AG08396 (cell line): ENCODE measurements at places on chromosomes 12 and 14.

GRCh38 chr14:72604133-72604532 lies 289.8 kb downstream of the DPF3 start:
- DNase-seq: no peak

DNA sequence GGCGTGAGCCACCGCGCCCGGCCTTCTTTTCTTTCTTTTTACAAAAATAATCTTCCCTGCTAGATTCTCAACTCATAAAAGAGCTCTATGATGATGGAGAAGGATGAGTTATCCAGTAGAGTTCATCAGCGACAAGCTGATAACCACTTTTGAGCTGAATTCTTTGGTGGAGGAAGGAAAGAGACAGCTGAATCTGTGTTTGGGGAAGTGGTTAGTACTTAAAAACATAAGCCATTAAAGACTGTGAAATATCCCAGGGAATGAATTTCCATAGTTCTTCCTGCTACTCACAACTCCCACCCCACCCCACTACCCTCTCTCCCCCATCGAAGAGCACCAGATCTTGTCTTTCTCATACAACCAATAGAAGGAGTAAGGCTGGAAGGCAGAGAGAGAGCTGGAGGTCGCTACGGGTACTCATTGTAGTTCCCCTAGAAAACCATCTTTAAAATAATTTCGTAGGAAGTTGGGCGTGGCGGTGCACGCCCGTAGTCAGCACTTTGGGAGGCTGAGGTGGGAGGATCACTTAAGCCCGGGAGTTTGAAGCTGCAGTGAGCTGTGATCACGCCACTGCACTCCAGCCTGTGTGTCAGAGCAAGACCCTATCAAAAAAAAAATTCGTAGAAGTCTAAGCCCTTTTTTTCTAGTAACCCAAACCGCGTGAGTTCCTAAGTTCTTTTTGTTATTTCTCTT lies 647 bp upstream of the ESPL1 start:
- DNase-seq: no peak

GRCh38 chr14:99195602-99196309 lies 76.2 kb downstream of the BCL11B start:
- no peak for DNase-seq

DNA sequence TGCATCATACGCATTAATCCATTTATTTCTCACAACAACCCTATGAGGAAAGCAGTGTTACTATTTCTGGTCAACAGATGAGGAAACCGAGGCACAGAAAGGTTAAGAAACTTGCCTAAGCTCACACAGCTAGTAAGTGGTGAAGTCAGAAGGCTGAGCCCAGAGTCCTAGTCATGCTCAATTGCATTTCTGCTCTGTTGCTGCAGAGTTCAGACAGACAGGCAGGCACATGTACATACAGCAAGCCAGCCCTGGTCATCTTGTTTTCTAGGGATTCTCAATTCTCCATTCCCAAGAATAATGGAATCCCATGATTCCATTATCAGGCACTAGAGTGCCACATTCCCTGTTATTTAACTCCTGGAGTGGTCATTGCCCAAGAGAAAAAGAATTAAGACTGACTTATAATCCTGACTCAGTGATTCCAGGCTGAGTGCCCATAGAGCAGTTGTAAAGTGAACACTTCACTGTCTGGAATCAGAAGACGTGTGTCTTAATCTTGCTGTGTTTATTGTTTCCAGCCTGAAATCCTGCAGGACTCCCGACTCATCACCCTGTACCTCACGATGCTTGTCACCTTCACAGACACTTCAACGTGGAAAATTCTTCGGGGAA lies 10.7 kb downstream of the UBE3B start:
- DNase-seq: no peak

DNA sequence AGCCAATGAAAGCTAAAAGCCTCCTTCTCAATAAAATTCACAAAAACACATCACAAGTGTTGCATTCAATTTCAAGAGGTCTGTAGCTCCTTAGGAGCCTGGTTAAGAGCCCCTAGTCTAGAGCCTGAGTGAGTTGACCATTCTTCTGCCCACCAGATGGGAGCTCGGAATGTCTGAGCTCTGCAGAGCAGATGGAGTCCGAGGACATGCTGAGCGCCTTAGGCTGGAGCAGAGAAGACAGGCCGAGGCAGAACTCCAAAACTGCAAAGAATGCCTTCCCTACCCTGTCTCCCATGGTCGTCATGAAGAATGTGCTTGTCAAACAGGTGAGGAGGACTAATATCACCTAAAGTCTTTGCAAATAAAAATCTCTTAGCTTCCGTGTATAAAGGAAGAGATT lies 11.6 kb downstream of the CIPC start:
- no peak for DNase-seq

DNA sequence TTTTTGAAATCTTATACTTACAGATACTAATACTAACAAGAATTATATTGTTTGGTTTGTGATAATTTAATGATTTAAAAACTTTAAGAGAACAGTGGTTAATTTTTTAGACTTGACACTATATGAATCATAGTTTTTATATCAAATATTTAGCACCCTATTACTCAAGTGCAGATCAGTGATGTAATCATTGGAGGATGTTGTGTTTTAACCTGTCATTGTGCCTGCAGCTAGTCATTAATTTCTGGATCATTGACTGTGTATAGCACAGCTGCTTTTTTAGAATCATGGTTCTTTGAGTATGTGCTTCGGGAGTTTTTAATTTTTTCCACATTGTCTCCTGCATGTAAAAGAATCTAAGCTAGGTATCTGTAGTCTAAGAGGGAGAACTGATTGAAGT lies 17.3 kb downstream of the ARID4A start:
- DNase-seq: no peak

GRCh38 chr14:99619835-99620834 lies 16.1 kb upstream of the CCDC85C start:
- no peak for DNase-seq

GRCh38 chr14:71341156-71341555 lies 433.9 kb downstream of the PCNX1 start:
- DNase-seq: no peak

GRCh38 chr12:7756993-7757392 lies 8.0 kb upstream of the NANOGNB start:
- no peak for DNase-seq

- DNase-seq: no peak
These were observed 8.8 kb downstream of the VPS37B start for GRCh38 chr12:122886851-122887818.

DNA sequence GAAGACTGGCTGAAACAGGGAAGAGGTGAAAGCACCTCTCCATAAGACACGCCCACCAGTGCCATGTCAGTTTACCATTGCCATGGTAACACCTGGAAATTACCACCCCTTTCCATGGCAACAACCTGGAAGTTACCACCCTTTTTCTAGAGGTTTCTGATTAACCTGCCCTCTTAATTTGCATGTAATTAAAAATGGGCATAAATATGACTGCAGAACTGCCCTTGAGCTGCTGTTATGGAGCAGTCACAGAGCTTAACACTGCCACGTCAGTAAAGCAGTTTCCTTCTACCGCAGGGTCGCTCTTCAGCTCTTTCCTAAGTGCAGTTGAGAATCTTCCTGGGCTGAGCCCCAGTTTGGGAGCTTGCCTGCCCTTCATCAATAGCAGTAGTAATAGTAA lies 55.2 kb downstream of the RASSF3 start:
- no peak for DNase-seq

GRCh38 chr12:106581543-106582248 lies 1.1 kb upstream of the RFX4 start:
- peak; percentile 70 for DNase-seq

GRCh38 chr14:54664961-54665360 lies 98.0 kb downstream of the SAMD4A start:
- no peak for DNase-seq

DNA sequence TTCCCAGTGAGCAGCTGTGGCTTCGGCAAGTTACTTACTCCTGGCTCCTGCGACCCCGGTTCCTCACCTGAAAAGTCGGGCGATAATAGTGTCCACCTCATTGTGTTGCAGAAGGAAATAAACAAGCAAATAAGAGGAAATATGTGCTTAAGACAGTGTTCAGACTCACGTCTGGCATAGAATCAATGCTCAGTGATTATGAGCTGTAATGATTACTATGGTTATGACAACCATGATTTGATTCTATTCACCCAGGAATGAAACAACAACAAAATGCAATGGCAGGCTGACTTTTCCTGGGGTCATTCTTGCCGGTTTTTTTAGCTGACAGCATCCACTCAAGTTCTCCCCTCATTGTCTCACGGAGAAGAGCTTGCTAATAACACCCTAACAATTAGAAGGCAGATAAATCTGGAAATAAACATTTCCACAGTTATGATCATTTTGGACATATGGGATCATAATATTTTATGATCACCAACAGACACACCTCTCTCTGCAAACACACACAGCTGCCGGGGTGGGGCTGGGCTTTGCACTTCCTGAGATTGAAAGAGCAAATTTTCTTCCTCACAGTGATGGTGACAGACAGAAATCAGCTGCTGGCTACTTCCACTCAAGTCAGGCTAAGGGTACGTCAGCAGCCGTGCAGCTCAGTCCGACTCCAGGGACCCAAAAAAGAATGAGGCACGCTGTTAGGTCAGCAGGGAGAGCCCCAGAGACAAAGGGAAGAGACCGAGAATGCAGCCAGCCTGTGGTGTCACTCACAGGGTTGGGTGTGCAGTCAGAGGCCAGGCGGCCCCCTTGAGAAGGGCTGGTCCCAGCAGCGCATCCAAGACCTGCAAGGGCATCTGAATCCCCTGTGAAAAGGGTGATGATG lies 158.0 kb downstream of the RIMBP2 start:
- DNase-seq: no peak

GRCh38 chr14:74620497-74620921 lies 8.5 kb upstream of the LTBP2 start:
- no peak for DNase-seq

GRCh38 chr12:91017511-91018263 lies 12.9 kb upstream of the EPYC start:
- no peak for DNase-seq

- no peak for DNase-seq
These were observed 185.5 kb downstream of the FOXN3 start for GRCh38 chr14:89231426-89232113.

DNA sequence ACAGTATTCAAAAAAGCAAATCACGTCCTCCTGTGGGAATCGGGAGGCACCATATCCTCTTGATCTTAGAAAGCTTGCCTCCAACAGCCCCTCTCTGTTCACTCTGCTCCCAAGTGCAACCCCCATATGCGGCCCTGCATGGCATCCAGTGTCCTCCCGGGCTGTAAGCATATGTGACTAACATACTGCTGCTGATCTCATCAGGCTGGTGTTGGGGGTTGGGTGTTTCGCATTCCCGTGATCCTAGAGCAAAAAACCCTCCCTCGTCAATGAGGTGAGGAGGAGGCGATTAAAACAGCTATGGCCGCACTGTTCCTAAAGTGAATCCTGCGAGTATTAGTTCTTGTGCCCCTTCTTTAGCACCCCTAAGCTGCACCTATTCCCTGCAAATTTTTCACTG lies 28.1 kb upstream of the PPM1A start:
- no peak for DNase-seq

- no peak for DNase-seq
These were observed 18.5 kb upstream of the DNAAF2 start for GRCh38 chr14:49653508-49653907.

DNA sequence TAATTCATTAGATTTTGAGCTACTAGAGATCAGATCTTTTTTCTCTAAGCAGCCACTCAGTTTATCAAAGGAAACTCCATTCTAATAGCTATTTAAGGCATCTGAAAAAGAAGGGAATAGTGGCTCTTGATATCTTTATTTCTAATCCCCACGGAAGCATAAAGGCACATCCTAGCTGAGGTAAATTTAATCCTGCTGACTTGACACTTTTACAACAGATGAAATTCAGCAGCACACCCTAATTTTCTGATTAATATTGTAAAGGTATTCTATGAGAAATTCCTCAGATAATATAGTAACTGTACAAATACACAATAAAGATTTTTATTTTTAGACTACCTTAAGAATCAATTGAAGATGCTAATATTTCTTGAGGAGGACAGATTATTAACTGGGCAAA lies 916.4 kb downstream of the TMTC2 start:
- no peak for DNase-seq

DNA sequence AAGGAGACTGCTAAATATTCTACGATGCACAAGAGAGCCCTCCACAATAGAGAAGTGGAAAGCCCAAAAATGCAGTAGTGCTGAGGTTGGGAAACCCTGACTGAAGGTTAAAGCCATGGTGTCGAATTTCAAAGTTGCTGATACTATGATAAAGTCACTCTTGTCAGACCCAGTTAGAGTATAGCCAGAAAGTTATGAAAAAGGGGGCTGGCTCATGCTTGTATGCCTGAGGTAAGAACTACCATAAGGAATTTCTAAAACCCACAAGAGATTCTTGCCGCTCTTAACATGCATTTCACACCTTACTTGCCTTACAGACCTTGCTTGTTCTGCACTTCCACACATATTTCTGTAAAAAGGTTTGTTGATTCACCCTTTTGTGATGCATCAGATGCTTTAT lies 184.6 kb downstream of the SLC6A15 start:
- no peak for DNase-seq

- DNase-seq: peak; percentile 83
These were observed 2.9 kb upstream of the SETD1B start for GRCh38 chr12:121800694-121801594.

GRCh38 chr12:32002848-32003493 lies 43.8 kb downstream of the RESF1 start:
- no peak for DNase-seq

DNA sequence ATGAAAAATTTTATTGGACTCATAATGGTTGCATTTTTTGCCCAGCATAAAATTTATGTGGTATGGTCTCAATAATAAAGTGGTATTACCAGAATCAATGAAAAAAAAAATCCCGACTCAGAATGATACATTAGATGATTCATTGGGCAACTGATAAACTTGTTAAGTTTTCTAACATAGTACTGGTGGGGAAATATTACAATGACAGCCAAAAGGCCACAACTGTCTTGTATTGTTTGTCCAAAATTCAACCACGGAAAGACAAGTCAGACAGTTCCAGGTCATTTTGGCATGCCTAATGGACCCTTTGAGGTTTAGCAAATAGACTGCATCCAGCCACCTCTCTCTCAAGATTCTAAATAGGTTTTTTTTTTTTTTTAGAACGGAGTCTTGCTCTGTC lies 70.5 kb upstream of the TRIM9 start:
- DNase-seq: no peak

- peak; percentile 91 for DNase-seq
These were observed 6.5 kb downstream of the KRT86 start for GRCh38 chr12:52280796-52281560.

DNA sequence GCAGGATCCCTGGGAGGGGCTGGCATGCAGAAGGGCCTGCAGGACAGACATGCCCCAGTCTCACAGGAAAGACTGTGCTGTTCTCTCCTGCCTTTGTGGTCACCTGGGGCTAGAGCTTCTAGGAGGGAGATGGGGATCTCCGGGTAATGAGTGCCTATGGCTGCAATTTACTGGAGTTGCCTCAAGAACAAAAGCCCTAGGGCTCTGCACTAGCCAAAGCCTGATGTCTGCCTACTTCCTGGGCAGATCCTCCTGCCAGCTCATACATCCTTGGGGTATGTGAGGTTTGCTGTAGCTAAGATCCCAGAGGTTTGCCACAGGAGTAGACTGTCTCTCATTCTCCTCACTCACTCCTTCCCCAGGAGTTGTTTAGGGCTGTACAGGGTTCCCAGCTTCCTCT lies 106.9 kb upstream of the PPFIA2 start:
- no peak for DNase-seq
